ENCODE measurements at places on chromosomes 16 and 17.

DNA sequence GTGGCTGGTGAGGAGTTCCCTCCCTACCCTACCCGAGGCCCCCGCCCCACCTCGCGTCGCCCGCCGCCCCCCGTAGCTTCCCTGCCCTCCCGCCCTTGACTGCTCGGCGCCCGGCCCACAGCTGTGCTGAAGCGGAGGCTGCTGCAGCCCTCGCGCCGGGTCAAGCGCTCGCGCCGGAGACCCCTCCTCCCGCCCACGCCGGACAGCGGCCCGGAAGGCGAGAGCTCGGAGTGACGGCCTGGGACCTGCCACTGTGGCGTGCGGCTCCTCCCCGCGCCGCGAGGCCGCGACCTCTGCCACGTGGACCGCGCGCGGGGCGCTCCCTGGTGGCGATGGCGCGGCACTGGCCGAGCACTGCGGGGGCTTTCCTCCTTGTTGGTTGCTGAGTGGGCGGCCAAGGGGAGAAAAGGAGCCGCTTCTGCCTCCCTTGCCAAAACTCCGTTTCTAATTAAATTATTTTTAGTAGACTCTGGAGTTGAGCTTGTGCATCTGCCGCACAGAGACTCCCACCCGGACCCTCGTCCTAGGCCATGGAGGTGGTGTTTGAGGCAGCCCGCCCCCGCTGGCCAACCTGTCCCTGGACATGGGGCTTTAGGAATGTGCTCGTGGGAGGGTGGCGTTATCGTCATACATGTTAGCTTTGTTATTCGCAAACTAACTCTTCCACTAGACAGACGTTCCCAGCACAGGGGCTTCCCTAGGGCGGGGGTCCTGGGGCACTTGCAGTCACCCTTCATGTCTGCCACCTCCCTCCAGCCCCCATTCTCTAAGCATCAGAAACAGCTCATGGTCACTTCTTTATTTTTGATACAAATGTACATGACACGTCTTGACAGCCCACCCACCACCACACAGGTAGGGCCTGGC, 4.4 kb downstream of the TP53I13 start:
- DNase-seq: peak; percentile 56

DNA sequence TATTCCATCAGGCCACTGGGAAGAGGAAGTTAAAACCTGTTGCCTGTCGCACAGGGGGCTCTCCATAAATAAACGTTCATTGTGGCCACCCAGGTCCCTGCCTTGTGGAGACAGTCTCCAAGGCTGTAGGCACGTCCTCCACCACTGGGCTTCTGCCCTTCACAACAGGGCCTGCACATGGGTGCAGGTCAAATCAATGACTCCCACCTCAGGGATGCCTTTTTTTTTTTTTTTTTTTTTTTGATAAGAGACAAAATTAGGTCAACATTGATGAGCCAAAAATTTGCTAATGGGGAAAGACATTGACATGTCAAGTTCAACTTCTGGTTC, 12.6 kb upstream of the SLC12A3 start:
- DNase-seq: no peak

DNA sequence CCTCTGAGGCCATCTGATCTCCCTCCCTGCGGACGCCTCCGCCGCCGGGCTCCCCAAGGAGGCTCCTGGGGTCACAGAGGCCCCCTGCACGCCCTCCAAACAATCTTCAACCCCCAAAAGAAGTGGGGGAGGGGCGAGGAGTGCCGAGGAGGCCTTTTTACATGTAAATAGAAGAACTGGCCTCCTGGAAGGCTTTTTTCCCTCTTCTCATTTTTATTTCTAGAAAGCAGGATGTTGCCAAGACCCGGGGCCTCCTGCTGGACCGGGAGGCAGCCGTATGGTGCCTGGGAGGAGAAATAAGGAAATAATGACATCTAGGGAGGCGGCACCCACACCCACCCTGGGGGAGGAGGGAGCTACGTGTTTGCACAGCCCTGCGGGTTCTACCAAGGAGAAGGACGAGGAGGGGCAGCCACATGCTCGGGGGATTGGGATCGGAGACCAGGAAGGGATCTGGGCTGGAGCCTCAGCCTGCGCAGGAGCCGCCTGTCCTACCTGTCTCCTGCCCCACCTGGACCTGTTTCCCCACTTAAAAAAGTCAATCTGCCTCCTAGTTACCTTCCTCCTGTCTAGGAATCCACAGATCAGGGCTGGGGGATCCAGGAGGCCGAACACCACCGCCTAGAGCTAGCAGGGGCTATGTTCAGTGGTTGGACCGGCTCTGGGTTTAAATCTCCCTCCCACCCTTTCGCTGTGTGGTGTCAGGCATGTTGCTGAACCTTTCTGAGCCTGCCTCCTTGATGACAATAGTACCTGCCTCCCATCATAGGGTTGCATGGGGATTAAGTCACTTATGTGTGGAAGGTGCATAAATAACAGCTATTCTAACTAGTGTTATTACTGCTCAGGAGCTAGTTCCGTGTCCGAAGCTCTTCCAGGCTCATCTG, 175.7 kb upstream of the GSE1 start:
- no peak for DNase-seq

DNA sequence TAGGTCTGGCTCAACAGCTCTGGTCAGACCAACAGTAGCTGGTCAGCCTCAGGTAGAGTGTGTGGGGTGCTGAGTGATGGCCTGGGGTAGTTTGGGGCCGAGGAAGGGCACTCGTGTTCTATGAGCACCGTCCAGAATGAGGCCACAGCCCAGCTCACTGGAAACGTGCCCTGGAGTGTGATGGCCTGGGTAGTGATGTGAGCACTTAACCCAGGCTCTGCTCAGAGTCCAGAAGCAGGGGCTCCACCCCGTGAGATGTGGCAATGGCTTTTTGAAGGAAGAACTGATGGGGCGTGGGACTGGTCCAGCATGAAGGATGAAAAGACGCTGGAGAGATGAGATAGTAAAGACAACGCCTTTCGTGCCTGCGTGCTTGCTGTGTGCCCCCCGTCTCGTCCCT, 35.3 kb downstream of the NTN1 start:
- DNase-seq: no peak

DNA sequence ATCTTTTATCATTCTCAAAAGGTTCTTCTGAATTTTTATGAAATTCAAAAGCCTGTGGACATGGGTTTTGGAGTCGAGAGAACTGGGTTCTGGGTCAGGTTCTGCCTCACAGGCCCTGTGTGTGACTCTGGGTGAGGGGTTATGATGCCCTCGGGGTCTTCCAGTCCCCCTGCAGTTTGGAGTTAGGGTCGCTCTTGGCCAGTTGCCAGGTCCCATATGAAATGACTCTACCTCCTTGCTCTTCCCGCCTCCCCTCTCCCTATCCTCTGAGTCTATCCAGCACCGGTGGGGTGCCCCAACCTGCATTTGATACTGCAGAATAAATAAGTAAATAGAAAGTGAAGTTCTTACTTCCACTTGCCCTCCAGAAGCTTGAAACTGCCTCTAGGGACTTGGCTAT, 54.1 kb downstream of the ZDHHC7 start:
- no peak for DNase-seq

Data from COLO829 (cell line).